ENCODE measurements at places on chromosomes 11 and 22.

GRCh38 chr11:91641153-91641552 lies 583.5 kb upstream of the FAT3 start:
- no peak for DNase-seq

GRCh38 chr11:20610825-20611224 lies 11.4 kb downstream of the SLC6A5 start:
- no peak for DNase-seq

- DNase-seq, result no peak
Observed at GRCh38 chr11:129408865-129409444, 33.3 kb downstream of the BARX2 start.

- DNase-seq, result no peak
Observed at GRCh38 chr22:43018615-43019014, 3.7 kb upstream of the PACSIN2 start.

- no peak for DNase-seq
Observed at GRCh38 chr11:102761646-102762238, 18.7 kb downstream of the MMP10 start.

All from T-helper 2 cell (primary cell).